Thymus (tissue), 14 donors: ENCODE measurements at places on chromosomes 4 and X.
A peak's percentile ranks its signal among the peaks of the same experiment; 100 is the strongest.

- H3K36me3 ChIP-seq: no peaks in the 10 kb centered on the region
- H3K4me3 ChIP-seq: no peak overlapping the region
- H3K4me1 ChIP-seq: no peaks in the 10 kb centered on the region
- H3K27me3 ChIP-seq: no peaks in the 10 kb centered on the region
- no peak overlapping the region for H3K27ac ChIP-seq
Measured at GRCh38 chrX:96713303-96713702, 28.7 kb downstream of the DIAPH2 start.

GRCh38 chr4:81471298-81471587, 464 bp downstream of the RASGEF1B start:
- peak overlapping the region; percentile 98 for H3K27ac ChIP-seq
- no peak for DNase-seq

DNA sequence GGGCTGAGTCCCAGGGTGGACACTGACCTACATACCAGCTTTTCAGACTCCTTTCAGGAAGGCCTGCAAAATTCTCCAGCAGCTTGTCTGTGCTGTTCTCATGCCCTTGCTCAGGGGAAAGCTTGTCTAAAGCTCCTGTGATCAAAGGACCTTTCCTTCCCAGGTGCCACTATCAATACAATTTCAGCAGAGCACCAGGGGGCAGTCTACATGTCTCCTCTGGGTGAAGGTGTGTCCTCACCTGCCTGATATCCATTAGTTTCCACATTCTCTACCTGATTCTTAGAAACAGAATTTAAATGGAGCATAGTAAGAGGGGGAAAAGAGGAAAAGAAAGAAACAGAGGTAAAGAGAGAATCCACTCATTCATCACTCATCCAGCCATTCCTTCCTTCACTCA, 114.2 kb downstream of the PPARGC1A start:
- H3K36me3 ChIP-seq: no peaks in the 10 kb centered on the region
- no peak for DNase-seq

DNA sequence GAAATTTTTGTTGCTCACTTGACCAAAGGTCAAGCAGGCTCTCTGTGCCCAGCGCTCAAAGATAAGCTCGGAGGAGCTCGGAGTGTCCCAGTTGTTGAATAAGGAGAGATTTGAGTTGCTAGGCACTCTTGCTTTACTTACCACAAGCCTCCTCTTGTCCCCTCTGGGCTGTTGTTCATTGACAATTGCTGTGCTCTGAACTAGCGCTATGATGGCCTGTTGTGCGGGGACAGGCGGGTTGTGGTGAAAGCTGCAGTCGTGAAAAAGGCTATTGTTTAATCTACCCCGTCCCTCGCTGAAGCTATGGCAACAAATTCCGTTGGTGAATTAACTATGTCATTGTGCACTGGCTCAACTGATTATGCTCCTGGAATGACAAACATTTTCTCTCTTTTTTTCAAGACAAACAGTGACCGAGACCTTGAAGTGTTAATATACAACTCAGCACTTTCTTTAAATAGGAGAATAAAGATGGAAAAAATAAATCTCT, 21.0 kb upstream of the POLA1 start:
- H3K27me3 ChIP-seq: no peaks in the 10 kb centered on the region
- H3K36me3 ChIP-seq: no peaks in the 10 kb centered on the region
- no peak overlapping the region for H3K27ac ChIP-seq
- H3K4me1 ChIP-seq: no peaks in the 10 kb centered on the region
- no peak overlapping the region for H3K4me3 ChIP-seq

DNA sequence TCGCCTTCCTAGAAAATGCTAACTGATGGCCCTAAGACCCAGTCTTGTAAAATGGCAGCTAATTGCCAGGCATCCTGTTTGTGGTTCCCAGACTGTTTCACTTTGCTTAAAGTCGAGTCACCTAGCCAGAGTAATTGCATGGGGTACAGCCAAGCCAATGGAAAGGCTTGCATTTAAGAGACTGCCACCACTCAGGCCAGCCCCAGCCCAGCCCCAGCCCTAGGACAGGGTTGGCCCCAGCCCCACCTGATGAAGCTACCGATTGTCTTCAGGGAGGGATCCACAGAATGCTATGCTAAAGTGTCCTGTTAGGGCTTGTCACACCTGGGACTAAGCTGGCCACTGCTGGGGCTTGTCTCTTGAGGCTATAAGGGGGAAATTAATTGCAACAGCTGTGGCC, 194.6 kb upstream of the KLF3 start:
- no peaks in the 10 kb centered on the region for H3K27me3 ChIP-seq
- no peak overlapping the region for H3K4me3 ChIP-seq
- H3K4me1 ChIP-seq: no peaks in the 10 kb centered on the region
- H3K27ac ChIP-seq: no peak overlapping the region
- DNase-seq: no peak

DNA sequence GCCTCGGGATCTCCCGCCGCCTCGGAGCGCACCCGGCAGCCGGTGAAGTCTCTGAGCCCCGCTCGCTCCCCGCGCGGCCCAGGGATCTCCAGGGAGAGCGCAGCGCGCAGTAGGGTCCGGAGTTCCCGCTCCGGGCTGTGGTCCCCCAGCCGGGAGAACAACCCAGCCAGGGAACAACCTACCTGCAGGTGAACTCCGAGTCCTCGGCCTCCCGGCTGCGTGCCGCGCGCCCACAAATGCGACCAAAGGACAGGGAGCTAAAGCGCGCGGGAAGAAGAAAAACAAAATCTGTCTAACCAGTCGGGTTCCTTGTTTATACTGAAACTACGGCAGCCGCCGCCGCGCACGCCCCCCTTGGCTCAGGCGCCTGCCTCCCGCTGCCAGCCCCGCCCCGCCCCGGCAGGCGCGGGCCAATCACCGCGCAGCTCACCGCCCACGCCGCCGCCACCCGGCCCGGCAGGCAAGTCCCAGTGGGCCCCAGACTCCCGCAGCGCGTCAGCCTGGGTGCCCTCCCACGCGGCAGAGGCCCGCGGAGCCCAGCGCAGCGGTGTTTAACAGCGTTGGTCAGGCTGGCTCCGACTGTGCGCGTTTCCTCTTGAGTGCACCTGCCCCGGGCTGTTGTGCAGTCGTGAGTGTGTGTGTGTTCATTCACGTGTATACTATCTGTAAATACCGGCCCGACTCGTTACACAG, at the start of gene RASGEF1B:
Gene RASGEF1B, minus strand, starts transcription at position 320 of the 693 bp plus-strand sequence. CDS start 12,399 bp downstream, outside the sequence.
- no peaks in the 10 kb centered on the region for H3K36me3 ChIP-seq
- DNase-seq: peak; percentile 77
- H3K4me1 ChIP-seq: peaks cover 24% of the 10 kb centered on the region

DNA sequence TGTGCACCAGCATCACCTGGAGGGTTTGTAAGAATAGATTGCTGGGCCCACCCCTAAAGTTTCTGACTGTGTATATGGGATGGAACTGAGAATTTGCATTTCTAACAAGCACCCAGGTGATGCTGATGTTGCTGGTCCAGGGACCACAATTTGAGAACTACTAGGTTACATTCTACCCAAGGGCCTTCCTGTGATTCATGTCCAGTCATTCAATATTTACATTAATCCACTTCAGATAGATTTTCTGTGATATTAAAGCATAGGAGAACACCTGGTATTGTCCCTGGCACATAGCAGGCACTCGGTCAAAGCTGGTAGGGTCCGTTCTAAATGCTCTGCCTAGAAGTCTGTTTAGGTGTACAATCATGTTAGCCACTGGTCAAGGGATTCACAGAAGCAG, 19.5 kb upstream of the XPNPEP2 start:
- peaks cover 2% of the 10 kb centered on the region for H3K4me1 ChIP-seq
- H3K27ac ChIP-seq: no peak overlapping the region
- no peaks in the 10 kb centered on the region for H3K27me3 ChIP-seq
- H3K4me3 ChIP-seq: no peak overlapping the region
